ENCODE measurements at places on chromosomes 5 and 9. TPM values are rescaled to one million over a fixed set of nuclear protein-coding genes. Genes with fewer than 3 reads are reported as not detected.

Gene ZNF454
- total RNA-seq: 4.2 TPM

Gene TARS1
- 99.5 TPM for total RNA-seq

Gene SMARCA2
- 189 TPM for total RNA-seq

Gene OR2Y1
- not detected for total RNA-seq

Measured in kidney (tissue), 22 donors.